ENCODE measurements at places on chromosomes 7 and 10.

GRCh38 chr7:39293056-39293823, 273.0 kb upstream of the YAE1 start:
- no peak for DNase-seq

GRCh38 chr10:113643183-113643582, 20.7 kb downstream of the NRAP start:
- DNase-seq, result no peak

GRCh38 chr7:33195264-33195663, 65.9 kb downstream of the BBS9 start:
- no peak for DNase-seq

GRCh38 chr7:127064-127598, 65.2 kb upstream of the FAM20C start:
- no peak for DNase-seq

GRCh38 chr10:25818751-25819150, 115.3 kb upstream of the MYO3A start:
- no peak for DNase-seq

GRCh38 chr7:5216931-5217330, 26.9 kb downstream of the WIPI2 start:
- DNase-seq, result no peak

- no peak for DNase-seq
These were observed 24.6 kb upstream of the AKR1B10 start for GRCh38 chr7:134502463-134503371.

DNA sequence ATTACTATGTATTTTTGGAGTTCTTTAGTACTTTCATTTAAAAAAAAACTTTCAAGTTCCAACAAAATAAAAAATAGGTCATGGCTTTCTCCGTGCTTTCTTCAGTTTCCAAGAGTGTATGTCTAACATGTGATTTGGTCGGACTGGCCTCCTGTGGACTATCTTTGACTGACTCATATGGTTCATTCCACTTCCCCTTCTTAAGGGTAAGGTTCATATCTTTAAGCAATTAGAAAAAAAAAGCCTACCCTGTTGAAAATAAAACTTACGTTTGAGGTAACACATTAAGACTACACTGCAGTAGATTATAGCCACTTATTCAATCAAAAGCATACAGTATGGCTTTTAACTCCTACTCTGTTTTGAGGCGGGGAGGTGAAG, 112.8 kb upstream of the AHR start:
- DNase-seq, result peak; percentile 7

DNA sequence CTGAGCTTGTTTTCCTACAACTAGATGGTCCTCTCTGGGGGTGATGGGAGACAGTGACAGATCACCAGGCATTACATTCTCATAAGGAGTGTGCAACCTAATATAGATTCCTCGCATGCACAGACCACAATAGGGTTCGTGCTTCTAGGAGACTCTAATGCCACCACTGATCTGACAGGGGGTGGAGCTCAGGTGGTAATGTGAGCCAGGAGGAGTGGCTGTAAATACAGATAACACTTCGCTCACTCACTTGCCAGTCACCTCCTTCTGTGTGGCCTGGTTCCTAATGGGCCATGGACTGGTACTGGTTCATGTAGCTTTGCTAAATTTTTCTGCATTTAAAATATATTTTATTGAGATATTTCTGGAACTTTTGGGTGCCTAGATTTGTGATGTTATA, 202.3 kb upstream of the ZNF32 start:
- DNase-seq, result no peak

GRCh38 chr10:126301701-126302475, 86.4 kb downstream of the ADAM12 start:
- DNase-seq, result no peak

- DNase-seq, result no peak
These were observed 45.9 kb upstream of the AGMO start for GRCh38 chr7:15607529-15608210.

GRCh38 chr7:56063882-56064625, at the start of gene SUMF2:
Gene SUMF2, plus strand, starts transcription at chr7:56064286. Its CDS starts 26 bp downstream, at chr7:56064312.
- peak; percentile 90 for DNase-seq

GRCh38 chr7:106070201-106070551, 41.9 kb downstream of the SYPL1 start:
- DNase-seq, result no peak

GRCh38 chr7:13159467-13160184, 472.2 kb downstream of the ARL4A start:
- no peak for DNase-seq

DNA sequence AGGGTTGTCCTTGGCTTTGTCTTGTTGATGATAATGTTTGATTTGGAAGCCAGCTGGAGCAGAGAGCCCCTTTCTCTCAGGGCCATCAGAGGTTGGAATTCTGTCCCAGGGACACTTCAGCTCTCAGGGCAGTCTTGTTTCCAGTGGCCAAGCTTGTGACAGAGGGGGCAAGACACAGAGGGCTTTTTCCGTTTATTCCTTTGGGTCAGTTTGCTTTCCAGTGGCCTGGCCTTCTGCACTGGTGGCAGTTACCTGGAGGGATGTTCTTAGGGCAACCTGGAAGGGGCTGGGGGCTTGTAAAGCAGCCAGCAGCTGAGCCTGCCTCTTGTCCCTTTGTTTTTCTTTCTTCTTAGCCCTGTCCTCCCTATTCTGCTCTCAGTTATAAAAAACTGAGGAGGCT, 62.7 kb downstream of the MTURN start:
- no peak for DNase-seq

DNA sequence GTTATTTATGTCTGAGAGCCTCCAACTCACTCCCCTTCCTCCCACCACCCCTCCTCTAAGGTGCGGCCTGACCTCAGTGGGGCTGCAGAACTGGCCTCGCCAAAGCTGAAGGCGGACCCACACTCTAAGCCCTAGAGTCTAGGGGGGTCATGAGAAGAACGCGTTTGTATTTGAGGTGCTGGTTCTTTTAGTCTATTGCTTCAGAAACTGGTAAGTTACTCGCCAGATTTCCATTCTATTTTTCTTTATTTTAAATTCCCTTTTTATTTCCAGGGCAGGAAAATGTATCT, 357.5 kb downstream of the DNAJB6 start:
- DNase-seq, result no peak

DNA sequence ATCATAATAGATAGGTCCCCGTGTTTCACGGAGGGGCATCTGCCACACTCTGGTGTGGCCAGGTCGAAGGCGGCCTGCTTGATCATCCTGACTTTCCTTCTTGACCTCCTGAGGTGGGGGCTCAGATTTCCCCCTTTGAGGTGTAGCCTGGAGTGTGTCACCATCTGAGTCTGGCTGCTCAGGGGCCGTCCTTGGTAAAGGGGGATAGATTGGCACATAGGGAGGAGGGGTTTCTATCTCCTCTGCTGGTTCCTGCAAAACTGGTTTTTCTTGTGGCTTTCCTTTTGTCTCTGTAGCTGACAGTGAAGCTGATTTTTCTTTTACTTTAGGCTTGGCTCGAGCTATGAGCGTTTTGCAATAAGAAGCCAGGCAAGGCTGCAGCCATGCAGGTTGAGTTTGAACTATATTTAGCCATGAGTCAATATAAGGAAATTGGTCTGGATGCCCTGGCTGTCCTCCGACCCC, 7.1 kb upstream of the ZNF117 start:
- DNase-seq, result no peak

DNA sequence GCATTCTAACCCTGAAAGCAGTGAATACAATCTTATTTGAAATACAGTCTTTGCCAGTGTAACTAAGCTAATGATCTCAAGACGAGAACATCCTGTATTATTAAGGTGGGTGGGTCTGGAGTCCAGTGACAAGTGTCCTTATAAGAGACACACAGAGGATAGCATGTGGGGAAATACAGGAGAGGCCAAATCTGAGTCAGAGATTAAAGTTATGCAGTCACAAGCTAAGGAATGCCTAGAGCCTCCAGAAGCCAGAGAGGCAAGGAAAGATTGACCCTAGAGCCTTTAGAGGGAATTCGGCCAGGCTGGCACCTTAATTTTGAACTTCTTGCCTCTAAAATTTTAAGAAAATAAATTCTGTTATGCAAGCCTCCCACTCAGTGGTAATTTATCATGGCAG, 87.5 kb upstream of the HGF start:
- DNase-seq, result no peak

DNA sequence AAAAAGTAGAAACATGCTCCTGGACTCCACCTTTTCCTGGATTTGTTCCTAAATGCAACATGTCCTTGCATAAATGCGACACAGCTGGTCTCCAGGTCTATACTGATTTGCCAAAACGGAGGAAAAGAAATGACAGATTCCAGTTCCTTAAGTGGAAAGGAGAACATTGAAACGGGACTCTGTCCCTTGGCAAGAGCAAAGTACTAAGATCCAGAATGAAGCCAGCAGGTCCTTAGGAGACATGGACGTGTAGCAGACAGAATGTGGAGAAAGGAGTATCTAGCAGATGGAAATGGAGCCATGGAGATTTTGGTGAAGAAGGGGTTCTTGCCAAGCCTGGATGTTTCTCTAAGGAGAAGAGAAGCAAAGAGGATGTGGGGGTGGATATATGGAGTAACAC, 16.2 kb downstream of the PIP start:
- DNase-seq, result no peak

- DNase-seq, result no peak
These were observed 16.5 kb upstream of the TLX1 start for GRCh38 chr10:101114646-101115045.

DNA sequence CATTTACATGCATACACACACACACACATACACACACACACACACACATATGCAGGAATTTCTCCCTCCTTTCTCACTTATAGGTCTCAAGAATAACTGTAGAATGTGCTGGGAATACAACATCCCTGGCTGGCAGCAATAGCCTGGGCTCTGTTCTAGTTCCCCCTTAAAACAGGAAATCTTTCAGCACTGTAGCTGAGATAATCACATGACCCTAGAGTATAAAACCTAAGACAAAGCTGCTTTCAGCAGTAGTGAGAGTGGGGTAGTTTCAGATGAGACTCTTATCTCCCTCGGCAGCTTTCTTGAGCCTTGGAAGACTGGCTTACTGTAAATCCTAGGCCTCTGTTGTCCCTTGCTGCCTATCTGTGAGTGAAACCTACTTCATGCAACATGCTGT, 137.4 kb upstream of the AKR1E2 start:
- no peak for DNase-seq

DNA sequence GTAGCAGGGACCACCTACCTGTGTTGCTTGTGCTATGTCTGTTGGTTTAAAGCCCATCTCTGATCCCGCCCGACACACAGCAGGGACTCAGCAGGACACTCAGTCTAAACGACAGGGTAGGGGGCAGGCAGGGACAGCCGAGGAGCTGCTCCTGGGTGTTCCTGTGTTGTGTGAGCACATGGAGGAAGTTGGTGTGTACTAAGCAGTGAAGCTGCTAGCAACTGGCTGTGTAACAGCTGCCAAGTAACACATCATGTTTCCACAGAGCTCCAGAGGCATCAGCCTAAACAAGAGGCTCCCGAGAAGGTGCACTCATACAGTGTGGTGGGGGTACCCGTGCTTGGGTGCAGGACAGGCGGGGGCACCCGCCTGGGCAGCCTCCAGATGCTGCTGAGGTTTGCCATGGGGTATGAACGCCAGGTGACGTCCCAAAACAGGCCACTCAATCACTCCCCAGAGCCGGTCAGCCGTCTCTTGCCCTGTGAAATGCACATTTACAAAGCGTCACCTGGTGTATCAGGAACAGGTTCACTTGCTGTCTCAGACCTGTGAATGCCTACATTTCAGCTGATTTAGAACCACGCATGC, 59.6 kb downstream of the PTPRN2 start:
- DNase-seq, result no peak
